ENCODE measurements at places on chromosomes 5 and 9.

- DNase-seq: no peak
Measured at GRCh38 chr9:20227166-20227874, 395.0 kb downstream of the MLLT3 start.

DNA sequence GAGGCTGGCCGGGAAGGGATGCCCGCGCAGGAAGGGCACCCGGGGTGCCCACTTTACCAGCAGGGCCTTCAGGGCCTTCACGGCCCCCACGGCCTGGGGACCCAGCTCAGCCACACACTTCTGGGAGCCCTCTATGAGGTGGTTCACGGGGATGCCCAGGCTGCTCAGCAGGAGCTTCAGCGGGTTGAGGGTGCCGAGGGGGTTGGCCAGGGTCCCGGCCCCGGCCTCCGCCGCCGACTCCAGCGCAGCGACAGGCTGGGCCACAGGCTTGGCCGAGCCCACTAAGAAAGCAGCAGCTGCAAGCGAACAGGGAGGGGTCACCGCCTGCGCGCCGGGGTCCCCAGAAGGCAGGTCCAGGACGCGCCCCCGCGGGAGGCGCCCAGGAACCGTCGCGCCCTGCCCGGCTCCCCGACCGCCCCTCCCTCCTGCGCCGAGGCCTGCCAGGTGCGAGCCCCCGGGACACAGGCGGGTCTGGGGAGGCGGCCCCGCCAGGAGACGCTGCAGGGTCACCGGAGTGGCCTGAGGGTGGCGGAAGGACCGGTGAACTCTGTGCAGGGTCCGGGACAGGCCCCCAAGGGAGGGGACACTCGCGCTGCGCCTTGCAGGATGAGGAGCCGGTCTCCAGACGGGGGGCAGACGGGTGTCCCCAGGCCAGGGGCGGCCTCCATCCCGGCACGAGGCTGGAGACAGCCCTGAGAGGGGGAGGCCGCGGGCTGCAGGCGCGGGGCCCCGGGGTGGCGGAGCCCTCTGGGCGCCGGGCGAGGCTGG lies 572 bp downstream of the SCGB3A1 start:
- no peak for DNase-seq

GRCh38 chr5:128722551-128722950 lies 184.5 kb upstream of the FBN2 start:
- DNase-seq: no peak

- DNase-seq: no peak
Measured at GRCh38 chr5:40452874-40453624, 226.7 kb upstream of the PTGER4 start.

- DNase-seq: no peak
Measured at GRCh38 chr5:151469386-151469785, 22.0 kb downstream of the SLC36A1 start.

DNA sequence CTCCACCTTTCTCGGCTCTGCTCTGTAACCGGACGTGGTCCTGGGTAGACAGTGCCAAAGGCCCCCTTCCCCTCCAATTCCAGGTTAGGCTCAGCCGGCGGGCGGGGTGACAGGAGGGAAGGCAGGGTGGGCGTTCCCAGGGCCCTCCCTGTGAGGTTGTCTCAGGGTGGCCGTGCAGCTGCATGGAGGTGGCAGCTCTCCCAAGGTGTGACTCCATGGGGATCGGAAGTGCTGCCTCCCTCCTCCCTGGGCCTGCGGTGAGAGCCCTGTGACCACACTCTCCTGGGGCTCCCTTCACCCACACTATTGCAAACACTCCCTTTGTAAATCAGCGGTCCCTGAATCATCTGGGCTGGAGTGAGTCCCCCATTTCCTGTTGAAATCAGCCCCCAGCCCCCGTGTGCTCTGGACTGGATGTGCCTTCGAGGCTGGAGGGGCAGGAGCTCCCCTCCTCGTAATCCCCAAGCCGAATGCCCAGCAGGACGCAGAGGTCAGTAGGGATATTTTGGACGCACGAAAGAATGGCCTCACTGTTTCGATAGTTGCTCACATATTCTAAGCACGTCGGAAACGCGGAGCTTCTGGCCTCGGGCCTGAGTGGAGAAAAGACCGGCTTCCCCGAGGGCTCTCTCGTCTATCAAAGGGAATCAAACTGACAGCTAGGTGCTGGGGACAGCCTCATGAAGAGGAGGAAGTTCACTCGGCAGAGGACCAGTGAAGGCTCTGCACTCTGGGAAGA lies 107.6 kb upstream of the COL5A1 start:
- no peak for DNase-seq

- DNase-seq: no peak
Measured at GRCh38 chr5:102713278-102713677, 41.8 kb upstream of the PAM start.

DNA sequence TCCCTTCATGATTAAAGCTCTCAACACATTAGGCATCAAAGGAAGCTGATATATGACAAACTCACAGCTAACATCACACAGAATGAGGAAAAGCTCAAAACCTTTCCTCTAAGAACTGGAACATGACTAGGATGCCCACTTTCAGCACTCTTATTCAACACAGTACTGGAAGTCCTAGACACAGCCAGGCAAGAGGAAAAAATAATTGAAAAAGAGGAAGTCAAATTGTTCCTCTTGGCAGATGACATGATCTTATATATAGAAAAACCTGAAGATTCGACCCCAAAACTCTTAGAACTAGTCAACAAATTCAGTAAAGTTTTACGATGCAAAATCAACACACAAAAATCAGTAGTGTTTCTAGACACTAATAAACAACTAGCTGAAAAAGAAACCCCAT lies 144.3 kb upstream of the NREP start:
- no peak for DNase-seq

GRCh38 chr5:24353611-24354010 lies 291.2 kb downstream of the CDH10 start:
- DNase-seq: no peak

DNA sequence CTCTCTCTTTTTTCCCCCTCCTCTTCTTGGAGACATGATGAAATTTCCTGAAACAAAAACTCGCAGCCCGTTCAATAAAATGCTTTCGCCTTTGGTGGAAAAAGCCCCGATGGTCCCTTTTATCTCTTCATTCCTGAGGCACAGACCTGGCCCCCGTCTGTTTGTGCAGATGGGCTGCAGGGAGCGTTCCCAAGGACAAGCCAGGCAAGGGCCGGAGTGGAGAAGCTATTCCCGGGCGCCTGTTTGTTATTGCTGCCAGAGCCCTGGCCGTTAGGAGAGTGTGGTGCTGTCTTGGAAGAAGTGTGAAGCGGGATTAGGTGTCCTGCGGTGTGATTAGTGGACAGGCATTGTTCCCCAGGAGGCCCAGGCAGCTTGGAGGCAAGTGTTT lies 71.9 kb downstream of the SMIM23 start:
- DNase-seq: no peak

DNA sequence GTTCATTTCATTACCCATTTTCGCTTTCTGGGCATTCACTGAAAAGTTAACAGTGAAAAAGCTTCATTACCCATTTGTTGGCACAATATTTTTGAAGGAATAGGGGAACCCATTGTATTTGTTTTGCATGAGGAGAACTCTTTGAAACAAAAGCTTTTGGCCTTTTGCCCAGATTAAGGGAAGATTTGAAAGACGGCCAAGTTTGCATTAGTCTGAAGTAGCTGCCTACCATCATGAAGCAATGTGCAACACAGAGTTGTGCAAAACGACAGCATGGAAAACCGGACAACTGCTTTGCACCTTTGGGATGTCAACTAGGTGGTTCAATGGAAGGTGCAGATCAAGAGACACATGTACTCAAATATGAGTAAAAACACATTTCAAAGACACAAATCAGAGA lies 84.9 kb downstream of the TRPM3 start:
- DNase-seq: peak; percentile 10

DNA sequence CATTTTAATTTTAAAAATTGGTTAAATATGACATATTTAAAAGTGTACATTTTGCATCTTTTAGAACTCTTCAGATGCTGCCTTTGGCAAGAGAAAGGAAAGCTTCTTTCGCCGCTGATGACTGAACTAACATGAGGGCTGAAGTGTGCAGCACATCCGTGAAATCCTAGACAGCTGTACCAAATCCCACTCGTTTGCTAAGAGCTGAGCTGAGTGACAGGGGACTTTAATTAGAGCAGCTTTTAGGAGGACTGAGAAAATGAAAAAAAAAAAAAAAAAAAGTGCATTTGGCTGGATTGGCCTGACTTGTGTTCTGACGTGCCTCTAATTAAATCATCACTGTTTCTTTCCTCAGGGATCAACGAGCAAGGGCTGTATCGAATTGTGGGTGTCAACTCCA lies 271.3 kb downstream of the ARHGAP26 start:
- no peak for DNase-seq

GRCh38 chr9:124346347-124347163 lies 68.7 kb downstream of the PSMB7 start:
- DNase-seq: no peak

DNA sequence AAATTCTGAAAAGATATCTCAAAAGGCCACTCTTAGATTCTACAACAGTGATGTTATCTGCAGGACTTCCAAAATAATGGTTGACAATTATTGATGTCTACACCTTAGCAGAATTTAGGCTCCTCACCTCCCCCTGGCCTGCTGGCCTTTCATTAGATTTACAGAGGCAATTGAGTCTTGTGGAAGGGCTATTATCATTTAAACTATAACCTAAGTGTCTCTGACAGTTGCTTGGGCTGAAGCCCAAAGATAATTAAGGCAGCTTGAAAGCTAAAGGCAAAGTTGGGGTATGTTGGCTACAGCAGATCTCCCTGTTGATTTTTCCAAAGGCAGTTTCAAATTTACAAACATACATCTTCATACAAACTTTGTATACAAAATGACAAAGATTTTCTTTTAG lies 912.3 kb downstream of the TAF11L14 start:
- no peak for DNase-seq

- DNase-seq: no peak
Measured at GRCh38 chr5:107605596-107606125, 65.1 kb downstream of the EFNA5 start.
